Activated naive CD4-positive, alpha-beta T cell (primary cell): ENCODE measurements at places on chromosomes 7 and 10.

GRCh38 chr10:62710182-62710581 lies 94.3 kb upstream of the ADO start:
- DNase-seq, result no peak

DNA sequence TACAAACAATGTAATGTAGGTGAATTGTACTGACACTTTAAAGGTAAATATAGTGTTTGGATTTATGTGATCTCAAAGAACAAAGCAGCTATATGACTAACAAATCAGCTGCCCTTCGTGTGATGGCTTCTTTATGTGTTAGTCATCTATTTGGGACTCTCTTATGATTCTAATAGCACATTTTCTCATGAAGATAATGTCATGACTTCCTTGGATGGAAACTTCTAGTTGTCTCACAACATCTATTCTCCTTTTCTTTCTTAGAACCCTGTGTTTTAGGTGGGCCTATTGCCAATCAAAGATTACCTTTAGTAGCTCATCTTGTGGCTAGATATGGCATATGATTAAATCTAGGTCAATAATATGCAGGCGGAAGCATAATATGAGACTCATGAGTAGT lies 45.0 kb downstream of the TMEM106B start:
- no peak for DNase-seq

DNA sequence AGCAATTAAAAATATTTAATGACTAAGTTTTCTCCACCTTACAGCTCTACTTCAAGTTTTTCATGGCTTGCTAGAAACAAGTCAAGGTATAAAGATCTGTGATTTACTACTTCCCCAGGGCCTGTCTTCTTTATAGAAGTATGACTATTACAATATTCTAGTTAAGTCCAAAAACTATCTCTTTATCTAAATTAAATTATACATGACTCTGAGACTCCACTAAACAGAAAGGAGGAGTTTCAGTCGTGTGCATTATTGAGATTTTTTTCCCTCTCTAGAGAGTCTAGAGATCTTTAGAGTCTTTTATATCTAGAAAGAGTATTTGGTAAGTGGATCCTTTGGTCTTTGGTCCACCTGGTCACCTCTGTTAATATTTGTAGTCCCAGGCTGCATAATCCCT lies 100.7 kb downstream of the SEMA3E start:
- no peak for DNase-seq

DNA sequence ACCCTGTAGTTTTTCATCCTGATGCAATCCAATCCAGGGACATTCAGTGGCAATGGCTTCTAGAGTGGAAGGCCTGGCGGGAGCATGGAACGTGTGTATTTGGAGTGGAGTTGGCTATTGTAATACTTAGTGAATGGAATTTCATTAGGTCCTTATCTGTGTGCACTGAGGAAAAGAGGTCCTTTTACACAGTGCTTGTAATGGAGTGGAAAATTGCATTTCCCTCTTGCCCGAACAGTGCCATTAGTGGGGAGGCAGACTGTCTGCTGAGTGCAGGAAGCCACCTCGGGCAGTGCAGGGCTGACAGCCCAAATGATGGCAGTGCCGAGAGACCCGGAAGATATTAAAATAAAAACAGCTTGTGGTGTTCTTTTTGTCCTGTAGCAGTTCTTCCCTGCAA lies 786.6 kb downstream of the LRMDA start:
- DNase-seq, result no peak

GRCh38 chr10:78584266-78584665 lies 484.5 kb upstream of the ZMIZ1 start:
- no peak for DNase-seq

- DNase-seq, result no peak
Observed at GRCh38 chr10:84371944-84372343, 43.6 kb downstream of the CCSER2 start.

DNA sequence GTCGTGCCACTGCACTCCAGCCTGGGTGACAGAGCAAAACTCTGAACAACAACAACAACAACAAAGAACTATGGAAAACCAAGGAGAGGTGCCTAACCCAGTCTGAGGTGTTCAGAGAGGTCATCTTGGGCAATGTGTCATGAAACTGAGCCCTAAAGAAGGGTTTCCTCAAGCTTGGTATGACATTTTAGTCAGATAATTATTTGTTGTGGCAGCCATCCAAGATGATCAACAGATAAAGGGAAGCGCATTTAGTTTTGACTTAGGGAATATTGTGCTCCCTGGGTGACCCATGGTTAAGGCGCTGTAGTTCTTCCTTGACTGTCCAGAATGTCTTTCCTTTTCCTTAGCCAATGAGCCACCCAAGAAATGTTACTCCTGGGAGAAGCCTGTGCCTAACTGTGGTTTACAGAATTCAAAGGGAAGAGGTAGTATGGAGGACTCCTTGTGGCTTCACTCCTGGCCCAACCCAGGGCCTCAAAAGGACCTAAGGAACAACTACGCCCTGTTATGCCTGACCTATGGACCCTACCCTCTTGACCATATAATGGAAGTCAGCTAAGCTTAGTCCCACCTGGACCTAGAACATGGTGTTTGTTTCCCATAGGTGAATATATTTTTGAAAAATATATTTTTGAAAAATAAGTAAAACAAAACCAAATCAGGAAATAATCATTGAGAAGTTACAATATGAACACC lies 42.4 kb downstream of the TPST1 start:
- DNase-seq, result no peak

DNA sequence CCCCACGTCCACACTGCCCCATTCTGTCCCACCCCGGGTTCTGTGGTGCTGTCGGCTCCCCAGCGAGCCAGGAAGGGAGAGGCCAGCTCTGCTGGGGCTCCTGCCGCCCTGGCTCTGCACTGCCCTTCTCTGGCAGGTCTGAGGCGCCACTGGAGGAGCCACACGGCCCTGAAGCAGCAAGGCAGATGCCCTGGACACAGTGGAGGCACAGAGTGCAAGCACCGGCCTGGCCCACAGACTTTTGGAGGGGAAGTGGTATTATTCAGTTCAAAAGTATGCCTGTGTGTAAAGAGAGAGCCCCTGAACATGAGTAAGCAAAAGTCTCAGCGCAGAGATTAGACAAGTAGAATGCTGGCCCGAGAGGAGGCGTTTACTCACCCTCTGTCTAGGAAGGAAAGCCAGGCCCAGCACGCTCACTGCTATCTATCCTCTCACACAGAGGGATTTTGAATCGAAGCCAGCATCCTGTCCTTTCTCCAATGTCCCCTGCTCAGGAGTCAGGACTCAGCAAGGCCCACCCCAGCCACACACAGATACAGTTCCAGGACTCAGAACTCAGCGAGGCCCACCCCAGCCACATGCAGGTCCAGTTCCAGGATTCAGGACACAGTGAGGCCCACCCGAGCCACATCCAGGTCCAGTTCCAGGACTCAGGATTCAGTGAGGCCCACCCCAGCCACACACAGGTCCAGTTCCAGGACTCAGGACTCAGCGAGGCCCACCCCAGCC lies 115.0 kb downstream of the EGFR start:
- no peak for DNase-seq

- DNase-seq, result peak; percentile 20
Observed at GRCh38 chr10:129888784-129889616, 75.1 kb downstream of the EBF3 start.

GRCh38 chr10:131933696-131934086 lies 32.9 kb downstream of the PPP2R2D start:
- no peak for DNase-seq

DNA sequence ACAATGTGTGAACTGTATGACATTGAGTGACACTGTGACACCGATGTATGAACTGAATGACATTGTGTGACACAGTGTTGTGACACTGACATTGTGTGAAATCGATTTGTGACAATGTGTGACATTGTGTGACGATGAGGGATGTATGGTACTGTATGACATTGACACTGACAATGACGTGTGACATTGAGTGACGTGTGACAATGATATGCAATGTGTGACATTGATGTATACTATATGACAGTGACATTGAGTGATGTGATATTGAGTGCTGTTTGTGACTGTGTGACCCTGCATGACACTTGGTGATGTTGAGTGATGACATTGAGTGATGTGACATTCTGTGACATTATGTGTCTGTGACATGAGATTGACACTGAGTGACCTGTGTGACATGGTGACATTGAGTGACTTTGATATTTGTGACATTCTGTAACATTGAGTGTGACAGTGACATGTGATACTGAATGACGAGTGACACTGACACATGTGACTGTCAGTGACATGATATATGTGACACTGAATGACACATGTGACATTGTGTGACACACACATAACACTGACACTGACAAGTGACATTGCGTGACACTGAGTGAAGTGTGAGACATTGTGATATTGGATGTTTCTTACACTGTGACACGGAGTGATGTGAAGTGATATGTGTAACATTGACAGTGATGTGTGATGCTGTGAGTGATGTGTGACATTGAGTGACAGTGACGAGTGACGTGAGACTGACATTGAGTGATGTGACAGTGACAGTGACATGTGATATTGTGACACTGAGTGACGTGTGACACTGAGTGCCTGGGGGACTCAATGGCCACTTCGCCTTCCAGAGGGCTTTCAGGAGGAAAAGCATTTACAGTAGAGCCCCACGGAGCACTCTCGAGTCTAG lies 167.5 kb downstream of the PRKAG2 start:
- no peak for DNase-seq

GRCh38 chr7:148915211-148915610 lies 31.1 kb upstream of the EZH2 start:
- DNase-seq, result no peak

DNA sequence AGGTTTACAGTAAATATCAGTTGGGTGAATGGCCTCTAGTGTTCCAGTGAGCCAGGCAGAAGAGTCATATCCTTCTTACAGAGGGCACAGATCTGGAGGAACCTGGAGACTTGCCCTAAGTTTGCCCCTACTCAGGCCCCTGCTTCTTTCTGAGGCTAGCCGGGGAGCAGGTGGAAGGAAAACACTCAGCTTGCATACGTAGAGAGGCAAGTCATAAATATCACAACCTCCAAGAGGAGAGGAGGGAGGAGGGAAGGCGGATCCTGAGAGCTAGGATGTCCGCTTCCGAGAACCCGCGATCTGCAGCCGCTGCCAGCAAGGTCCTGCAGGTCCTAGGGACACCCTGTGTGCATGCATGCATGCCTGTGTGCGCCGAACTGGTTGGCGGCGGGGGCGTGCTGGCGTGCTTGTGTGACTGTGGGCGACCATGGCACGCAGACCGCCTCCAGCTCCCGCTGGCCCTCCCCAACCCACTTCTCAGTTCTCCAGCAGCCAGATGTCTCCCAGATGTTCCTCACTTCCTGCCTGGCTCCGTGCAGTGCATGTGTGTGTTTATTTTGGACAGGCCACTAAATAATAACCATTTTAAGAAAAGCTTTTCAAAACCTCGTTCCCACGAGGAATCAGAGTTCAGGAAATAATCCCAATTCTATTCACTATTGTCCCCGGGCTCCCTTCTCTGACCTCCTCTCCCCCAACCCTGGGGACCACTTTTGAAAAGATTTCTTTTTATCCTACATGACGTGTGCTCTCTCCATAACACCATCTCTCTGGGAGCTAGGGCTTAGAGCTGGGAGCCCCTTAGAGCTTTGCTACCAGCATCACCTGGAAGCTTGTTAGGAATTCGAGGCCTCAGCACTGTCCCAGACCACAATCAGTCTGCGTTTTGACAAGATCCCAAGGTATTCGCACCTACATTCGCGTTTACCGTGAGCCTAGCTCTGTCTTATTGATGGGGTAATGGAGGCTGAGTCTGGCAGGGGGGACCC lies 32.4 kb downstream of the UNC5B start:
- no peak for DNase-seq

- no peak for DNase-seq
Observed at GRCh38 chr7:40880581-40880980, 745.8 kb downstream of the SUGCT start.

DNA sequence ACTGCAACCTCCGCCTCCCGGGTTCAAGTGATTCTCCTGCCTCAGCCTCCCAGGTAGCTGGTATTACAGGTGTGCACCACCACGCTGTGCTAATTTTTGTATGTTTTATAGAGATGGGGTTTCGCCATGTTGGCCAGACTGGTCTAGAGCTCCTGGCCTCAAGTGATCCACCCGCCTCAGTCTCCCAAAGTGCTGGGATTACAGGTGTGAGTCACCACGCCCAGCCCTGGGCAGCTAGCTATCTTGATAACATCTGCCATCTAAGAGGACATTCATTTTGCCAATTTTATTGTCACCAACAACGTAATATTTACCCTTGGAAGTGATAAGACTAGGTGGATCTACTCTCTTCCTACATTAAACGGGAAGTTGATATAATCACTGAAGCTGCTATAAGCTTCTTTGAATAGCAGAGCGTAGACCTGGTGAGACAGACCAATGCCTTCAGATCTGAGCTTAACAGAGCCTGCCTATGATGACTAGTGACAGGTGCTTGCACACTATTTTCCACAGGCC lies 39.7 kb upstream of the SLC35B4 start:
- DNase-seq, result no peak

GRCh38 chr10:43082746-43083145 lies 5.9 kb downstream of the RET start:
- DNase-seq, result no peak

- DNase-seq, result no peak
Observed at GRCh38 chr10:111072232-111072631, 4.6 kb upstream of the ADRA2A start.

DNA sequence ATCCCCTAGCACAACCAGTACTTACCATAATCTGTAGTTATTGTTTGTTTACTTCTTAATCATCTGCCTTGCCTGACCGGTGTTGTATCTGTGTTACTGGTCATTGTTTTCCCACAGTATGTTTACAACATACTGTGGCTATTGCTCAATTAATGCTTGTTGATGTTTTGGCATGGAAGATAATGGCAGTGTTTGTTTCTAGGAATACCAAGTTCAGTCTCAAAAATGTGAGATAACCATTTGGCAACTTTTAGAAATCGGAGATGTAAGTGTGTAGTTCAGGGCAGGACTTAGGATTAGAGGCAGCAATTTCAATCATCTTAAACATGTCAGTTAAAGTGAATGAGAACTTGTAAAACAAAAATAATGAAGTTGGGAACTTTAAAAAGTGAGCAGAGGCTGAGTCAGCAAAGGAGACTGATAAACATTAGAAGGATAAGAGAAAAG lies 8.2 kb downstream of the MINDY3 start:
- DNase-seq, result no peak

DNA sequence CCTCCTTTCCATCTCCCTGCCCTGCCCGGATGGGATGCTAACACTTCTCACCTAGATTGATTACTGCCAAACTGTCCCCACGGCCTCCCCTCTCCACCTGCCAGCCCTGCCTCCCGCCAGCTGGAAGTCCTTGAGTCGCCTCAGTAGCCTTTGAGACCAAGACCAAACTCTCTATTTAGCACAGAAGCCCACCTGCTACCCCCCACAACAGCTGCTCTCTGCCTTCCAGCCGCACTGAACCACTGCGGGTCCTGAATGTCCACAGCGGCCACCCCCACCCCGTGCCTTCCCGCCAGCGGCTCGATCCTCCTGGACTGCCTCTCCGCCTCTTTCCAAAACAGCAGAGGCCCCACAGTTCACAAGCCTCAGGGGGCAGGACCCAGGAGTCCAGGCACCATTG lies 39.0 kb downstream of the FKBP6 start:
- DNase-seq, result no peak

- no peak for DNase-seq
Observed at GRCh38 chr10:90642136-90642535, 215.7 kb downstream of the HTR7 start.

GRCh38 chr10:91197127-91197526 lies 23.3 kb upstream of the PCGF5 start:
- DNase-seq, result no peak
